ENCODE measurements at places on chromosomes 7 and 10.
A peak's percentile ranks its signal among the peaks of the same experiment; 100 is the strongest.

DNA sequence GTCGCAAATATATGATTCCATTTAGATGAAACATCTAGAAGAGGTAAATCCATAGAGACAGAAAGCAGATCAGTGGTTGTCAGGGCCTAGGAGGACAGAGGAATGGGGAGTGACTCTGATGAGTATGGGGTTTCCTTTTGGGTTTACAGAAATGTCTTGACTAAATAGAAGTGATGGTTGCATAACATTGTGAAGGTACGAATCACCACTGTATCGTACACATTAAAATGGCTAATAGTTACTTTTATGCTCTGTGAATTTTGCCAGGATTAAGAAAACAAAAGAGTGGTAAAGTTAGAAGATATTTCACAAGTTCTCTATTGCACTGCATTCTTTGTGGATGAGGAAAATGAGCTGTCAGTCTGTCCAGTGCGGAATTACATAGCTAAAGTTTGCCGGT lies 407.4 kb downstream of the KCNMA1 start:
- DNase-seq: no peak

DNA sequence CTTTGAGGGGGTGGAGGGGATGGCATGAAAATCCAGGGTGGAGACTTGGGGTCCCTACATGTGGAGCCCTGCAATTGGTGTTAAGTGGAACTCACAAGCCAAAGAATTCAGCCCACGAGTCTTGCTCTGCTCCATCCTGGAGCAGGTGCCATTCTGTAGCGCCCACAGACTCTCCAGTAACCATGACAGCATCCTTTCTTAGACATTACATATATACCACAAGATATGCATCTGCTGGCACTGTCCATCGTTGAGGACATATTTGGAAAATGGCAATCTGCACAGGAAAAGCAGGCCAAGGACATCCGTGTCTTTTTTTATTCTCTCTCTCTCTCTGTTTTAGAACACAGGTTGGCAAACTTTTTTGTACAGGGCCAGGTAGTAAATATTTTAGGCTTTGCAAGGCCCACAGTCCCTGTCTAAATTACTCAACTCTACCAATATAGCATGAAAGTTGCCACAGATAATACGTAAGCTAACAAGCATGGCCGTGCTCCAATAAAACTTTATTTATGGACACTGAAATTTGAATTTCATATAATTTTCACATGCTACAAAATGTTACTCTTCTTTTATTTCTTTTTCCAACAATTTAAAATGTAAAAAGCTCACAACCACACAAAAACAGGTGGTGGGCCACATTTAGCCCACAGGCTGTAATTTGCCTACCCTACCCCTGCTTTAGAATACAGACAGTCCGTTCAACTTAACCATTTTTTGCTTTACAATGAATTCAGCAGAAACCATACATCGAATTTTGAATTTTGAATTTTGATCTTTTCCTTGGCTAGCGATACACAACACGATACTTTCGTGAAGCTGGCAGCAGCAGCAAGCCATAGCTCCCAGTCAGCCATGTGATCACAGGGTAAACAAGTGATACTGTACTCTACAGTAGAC lies 141.4 kb upstream of the STK17A start:
- no peak for DNase-seq

GRCh38 chr7:84041649-84042048 lies 152.9 kb downstream of the SEMA3A start:
- no peak for DNase-seq

GRCh38 chr7:123096976-123097375 lies 101.5 kb upstream of the TAS2R16 start:
- DNase-seq: no peak

DNA sequence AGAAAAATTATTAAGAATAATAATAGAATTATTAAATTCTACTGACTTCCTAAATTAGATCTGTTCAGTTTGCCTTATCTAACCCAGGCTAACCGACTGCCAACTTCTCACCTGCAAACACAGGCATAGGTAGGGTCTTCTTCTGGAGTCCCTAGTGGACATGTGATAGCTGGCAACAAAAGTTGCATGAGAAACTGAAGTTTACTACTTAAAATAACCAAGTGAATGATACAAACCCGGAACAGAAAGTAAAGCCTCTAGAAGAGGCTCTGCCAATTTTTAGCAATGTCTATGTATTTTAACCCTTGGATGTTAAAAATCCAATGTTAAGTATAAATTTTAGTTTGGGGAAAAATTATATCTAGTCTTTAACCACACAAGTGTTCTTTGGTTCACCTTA lies 37.6 kb downstream of the NDUFB2 start:
- no peak for DNase-seq

DNA sequence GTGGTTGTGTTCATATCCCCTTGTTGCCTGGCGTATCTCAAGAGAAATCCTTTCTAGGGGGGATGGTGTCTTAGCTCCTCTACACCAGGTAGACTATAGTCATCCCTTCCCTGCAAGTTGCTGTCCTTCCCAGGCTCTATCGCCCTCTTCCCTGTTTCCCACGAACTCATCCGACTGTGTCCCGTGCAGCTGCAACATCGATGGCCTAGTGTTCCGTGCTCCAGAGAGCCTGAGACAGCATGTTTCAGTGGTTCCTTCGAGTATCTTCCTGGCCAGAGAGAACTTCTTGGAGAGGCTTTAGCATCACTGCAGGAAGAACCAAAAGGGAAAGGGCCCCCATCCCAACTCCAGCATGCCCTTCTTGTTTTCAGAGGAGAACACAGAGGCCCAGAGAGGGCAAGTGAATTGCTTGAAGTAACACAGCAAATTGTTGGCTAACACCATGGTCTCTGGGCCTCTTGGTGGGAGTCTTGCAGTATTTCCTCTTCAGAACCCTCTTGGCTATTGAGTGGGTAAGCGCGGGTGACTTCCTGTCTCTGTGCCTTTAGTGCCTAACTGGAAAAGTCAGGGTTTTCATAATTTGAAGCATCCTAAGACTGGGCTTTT lies 162.9 kb downstream of the RGS10 start:
- no peak for DNase-seq

DNA sequence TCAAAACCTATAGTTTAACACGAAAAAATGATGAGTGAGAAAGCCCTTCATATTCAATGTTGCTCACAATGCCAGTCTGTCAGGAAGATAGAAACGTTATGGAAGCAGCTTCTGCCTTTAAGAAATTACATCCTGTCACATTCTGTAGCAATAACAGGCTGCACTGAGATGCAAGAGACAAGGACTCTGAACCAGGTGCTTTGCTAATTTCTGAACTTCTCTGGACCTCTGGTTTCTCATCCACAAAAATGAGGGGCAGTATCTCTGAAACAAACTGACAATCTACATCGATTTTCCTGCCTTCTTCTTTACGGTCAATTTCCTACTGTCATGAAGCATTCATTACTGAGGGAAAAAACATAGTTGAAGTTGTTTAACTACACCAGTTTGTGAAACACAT lies 234.0 kb downstream of the SNX13 start:
- DNase-seq: no peak

DNA sequence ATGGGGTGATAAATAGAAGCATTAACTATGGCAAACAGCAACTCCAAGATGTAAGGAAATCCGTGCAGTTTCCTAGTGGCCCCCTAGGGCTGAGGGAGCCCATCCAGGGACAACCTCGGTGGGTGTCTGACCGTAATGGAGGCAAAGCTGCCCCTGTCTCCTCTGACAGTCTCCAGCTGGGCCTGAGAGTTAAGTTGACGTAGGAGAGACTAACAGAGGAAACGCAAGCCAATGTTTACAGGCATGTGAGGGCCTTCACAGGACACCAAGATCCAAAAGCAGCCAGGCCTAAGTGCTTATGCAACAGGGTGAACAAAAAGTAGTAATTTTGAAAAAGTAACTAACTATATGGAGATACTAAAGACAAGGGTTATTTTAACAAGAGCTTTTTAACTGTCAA lies 330.0 kb upstream of the C7orf33 start:
- no peak for DNase-seq

DNA sequence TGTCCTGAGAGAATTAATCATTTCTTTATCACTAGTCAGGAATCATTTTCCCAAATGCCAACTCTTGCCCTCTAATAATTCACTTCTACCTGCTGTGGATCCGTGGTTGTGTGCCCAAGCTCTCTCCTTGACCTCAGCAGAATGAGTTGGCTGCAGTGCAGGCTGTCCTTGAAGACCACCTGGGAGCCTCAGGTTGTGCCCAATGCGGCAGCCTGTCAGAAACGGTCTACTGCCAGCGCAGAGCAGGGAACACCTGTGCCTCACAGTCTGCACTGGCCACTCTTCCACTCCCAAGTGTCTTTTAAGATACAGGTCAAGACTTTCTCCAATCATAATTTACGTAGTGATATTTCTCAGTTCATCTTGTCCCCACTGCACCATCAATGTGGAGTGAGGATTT lies 246.0 kb upstream of the PHF14 start:
- DNase-seq: no peak

- no peak for DNase-seq
Observed at GRCh38 chr10:35882422-35883150, 240.5 kb upstream of the FZD8 start.

- no peak for DNase-seq
Observed at GRCh38 chr10:34844448-34844847, 29.4 kb upstream of the PARD3 start.

GRCh38 chr7:151383638-151384351 lies 26.0 kb downstream of the WDR86 start:
- no peak for DNase-seq

DNA sequence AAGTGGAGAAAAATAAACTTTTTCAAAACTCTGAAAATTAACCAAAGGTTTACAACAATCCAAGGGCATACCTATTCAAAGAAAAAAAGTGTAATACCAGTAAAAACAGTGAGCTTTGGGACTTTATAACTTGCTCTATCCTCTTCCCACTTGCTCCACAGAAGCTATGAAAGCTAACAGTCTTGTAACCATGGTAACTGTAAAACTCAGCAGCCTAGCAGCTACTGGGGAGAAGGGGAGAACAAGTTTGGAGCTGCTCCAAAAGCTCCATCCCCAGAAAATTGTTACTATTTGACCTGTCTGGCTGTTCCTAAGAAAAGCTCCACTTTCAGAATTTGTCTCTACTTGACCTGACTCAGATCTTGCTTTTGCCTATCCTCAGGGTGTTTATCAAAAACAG lies 191.5 kb downstream of the OTUD1 start:
- DNase-seq: no peak

- no peak for DNase-seq
Observed at GRCh38 chr7:98107313-98107721, 655 bp downstream of the LMTK2 start.

GRCh38 chr7:112079673-112080072 lies 126.5 kb downstream of the DOCK4 start:
- DNase-seq: no peak

DNA sequence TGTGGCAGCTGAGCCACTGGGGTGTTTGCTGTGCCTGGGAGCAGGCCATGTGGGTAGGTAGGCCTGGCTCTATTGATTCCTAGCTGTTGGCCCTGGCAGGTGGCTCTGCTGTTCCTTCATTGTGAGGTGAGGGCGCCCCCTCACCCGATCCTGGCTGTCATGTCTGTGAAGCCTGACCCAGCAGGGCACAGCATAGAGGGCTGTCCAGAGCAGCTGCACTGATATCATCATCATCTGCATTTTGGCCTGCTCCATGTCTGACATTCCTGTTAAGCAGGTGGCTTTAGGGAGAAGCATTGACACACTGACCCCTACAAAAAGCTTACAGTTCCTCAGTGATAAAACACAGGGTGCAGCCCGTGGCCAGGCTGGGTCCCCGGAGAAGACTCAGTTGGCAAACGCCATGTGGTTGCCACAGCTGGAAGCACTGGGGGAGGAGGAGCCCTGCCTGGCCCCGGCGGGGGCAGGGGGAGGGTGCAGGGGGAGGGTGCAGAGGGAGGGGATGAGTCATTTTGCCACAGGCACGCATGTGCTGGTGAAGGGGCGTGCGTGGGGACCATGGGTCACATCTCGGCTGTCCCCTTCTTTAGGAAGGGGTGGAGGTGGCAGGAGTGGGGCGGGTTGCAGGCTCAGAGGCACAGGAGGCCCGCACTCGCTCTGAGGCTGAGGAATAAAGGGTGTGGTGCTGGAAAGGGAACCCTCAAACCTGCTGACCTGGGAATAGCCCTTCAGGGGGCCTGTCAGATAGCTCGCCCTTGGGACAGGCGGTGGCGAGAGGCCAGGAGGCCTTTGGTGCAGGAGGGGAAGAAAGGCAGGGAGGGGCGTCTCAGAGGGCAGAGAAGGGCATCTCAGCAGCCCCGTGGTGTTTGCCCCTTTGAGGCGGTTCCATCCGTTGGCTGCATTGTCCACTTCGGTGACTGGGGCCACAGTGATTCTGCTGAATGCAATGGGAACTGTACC lies 31.6 kb downstream of the IKZF1 start:
- peak; percentile 80 for DNase-seq

DNA sequence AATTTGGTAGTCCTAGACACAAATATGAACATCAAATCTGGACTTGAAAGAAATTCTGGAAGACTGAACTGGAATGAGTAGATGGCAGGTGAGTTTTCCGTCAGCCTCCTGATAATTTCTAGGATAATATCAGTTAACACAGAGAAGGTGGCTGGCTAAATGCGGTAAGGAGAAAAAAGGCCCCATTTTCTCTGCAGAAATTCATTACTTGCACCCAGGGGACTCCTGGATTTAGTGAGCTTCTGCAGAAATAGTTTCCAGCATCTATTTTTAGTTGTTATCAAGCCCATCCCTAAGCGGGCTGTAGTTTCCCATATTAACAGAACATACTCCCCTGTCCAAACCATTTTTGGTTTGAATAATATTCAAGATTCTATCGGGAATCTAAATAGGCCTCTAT lies 181.9 kb upstream of the TCERG1L start:
- no peak for DNase-seq

DNA sequence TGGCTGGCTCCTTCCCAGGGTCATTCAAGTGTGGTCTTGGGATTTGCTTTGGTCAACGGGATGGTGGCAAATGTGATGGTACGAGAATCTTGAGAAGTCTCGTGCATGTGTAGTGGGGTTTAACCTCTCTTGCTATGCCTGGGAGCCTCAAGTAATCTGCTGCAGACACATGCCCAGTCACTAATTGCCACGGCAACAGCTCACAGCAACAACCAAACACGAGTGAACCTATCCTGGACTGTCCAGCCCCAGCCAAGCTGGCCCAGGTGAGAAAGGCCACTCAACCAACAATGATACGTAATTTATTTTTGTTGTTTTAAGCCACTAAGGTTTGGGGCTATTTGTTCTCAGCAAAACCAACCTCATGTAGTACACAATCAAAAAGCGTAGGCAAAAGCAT lies 38.1 kb upstream of the DDC start:
- no peak for DNase-seq

DNA sequence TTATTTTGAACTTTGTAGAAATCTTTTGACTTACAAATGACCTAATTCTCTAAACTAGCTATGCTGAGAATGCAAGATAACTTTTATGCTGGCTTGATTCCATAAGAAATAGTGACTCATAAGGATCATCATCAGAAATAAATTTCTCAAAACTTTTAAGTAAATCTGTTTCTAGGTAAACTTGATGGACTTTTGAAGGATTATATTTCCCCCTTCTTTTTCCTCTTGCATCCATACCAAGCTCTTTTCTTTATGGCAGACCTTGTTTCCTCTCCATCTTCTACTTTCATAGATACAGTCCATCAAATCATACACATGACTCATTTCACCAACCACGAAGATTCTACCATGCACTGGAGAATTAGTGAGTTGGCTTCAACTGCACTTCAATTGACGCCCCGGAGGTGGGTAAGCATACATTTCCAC lies 336.3 kb downstream of the KCNMA1 start:
- no peak for DNase-seq

GRCh38 chr10:114208351-114208750 lies 29.2 kb downstream of the TDRD1 start:
- no peak for DNase-seq
